ENCODE measurements at places on chromosomes 6 and 20.

- DNase-seq = no peak
These were observed 140.1 kb upstream of the BTBD3 start for GRCh38 chr20:11777387-11778205.

- no peak for DNase-seq
These were observed 161.3 kb upstream of the RREB1 start for GRCh38 chr6:6946206-6947155.

DNA sequence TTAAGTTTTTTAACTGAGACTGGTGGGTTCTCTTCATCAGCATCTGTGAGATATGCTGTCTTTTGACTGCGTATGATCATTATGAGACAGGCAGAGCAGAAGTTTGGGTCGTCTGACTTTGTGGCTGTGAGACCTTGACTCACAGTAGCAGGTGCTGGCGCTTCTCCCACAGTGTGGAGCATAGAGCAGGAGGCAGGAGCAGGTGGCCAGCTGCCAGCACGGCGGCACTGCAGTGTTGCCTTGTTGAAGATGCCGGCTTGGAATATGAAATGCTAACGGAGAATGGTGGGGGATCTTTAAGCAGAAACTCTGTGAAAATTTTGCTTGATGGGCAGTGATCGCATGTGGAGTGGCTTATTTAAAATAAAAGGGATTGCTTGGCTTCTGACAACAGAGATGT, 105.0 kb downstream of the TIAM2 start:
- no peak for DNase-seq

DNA sequence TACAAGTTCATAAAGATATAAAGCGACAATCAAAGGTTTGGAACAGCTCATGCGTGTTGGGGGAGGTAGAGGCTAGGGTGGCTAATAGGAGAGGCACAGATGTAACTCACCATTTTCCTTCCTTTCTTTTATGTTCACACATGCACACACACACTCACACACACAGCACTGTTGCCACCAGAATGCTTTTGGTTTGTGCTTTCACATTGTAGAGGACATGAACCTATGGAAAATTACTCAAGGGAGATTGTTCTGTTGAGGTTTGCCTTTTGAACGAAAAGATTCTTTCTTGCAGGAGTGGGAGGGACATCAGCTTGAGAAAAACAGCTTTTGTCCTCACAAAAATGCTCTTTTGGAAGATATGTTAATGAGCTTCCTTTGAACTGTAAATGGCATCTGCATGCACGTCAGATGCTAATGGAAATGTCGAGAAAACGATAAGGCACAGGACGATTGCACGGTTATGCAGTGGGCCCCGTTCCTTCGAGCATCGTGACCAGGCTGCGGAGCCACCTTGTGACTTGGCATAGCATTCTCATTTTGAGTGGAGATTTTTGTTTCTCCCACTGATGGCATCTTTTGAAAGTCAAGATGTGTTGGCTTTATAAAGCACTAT, 724.1 kb downstream of the KIF16B start:
- DNase-seq = no peak

GRCh38 chr6:68760485-68760884, 125.4 kb downstream of the ADGRB3 start:
- no peak for DNase-seq

DNA sequence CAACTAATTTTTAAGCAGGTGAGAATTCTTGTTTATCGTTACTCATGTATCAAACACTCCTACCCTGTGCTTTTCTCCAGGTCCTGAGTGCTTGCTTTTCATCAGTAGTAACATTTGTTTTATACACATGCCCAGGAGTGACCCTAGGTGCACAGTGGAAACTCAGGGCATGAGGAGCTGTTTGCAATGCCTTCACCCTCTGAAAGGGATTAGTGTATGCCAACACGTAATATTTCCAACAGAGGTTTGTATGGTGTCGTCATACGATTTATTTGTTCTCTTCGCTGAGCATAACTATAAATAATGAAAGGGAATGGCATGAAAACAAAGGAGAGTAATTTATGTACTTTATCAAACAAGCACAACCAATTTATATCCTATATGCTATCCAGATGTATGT, 537.4 kb upstream of the MMS22L start:
- no peak for DNase-seq

- DNase-seq = no peak
These were observed 165.1 kb downstream of the GJA1 start for GRCh38 chr6:121600389-121601168.

DNA sequence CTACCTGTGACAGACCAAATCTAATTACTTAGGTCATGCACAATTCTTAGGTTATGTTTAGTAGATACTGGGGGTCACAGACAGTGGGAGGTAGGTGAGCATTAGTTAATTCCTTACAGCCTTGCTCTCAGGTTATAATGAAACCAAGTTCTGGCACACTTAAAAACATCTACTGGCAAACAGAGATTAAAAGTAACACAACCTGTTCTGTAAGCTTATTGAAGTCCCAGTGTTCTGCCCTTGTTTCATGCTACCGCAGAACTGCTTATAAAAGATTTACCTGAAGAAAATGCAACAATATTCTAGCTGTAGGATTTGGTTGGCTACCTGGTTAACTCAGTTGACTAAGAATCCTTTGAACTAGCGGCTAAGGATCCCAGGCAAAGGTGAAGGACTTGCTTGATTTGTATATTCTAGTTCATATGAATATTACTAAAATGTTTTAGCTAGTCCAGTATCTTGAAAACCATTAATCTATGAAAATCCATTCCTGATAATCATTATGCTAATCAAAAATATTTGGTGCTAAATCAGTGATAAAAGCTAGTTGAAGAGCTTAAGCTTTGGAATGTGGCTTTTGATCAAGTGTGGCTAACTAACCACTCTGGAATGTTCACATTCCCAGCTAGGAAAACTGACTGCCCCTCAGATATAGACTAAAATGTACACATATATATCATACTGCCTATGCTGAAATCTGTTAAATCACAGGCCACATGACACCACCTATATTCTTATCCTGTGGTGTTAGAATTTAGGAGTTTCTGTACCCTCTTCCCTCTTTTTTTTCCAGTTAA, 7.2 kb downstream of the PEX3 start:
- no peak for DNase-seq
